ENCODE measurements at places on chromosomes 7 and 10. TPM values are rescaled to one million over a fixed set of nuclear protein-coding genes. Genes with fewer than 3 reads are reported as not detected.

- peaks cover 10% of the 10 kb centered on the region for H3K4me1 ChIP-seq
- peak; percentile 46 for DNase-seq
- peaks cover 9% of the 10 kb centered on the region for H3K36me3 ChIP-seq
- H3K27me3 ChIP-seq = no peaks in the 10 kb centered on the region
Measured at GRCh38 chr7:91264924-91265681, 870 bp downstream of the FZD1 start.

- H3K27me3 ChIP-seq = no peaks in the 10 kb centered on the region
- H3K4me3 ChIP-seq = no peak overlapping the region
- H3K27ac ChIP-seq = no peak overlapping the region
- DNase-seq = no peak
- no peaks in the 10 kb centered on the region for H3K36me3 ChIP-seq
Measured at GRCh38 chr7:111439977-111440376, 122.3 kb downstream of the IMMP2L start.

GRCh38 chr7:151851782-151852181 is 25.1 kb downstream of the PRKAG2 start:
- H3K36me3 ChIP-seq = no peaks in the 10 kb centered on the region
- H3K27ac ChIP-seq = peak overlapping the region; percentile 71
- peak; percentile 65 for DNase-seq
- no peaks in the 10 kb centered on the region for H3K27me3 ChIP-seq
- H3K4me3 ChIP-seq = no peak overlapping the region

Gene EPDR1
- 84.4 TPM for total RNA-seq

Gene NUTM2A
- total RNA-seq = 5.5 TPM

Gene TMEM225B
- total RNA-seq = 3.2 TPM

Gene RAMP3
- total RNA-seq = 58.9 TPM

Gene ZNF37A
- 25.8 TPM for total RNA-seq

Gene KCP
- 0.54 TPM for total RNA-seq
